ENCODE measurements at places on chromosomes 12 and 14.

DNA sequence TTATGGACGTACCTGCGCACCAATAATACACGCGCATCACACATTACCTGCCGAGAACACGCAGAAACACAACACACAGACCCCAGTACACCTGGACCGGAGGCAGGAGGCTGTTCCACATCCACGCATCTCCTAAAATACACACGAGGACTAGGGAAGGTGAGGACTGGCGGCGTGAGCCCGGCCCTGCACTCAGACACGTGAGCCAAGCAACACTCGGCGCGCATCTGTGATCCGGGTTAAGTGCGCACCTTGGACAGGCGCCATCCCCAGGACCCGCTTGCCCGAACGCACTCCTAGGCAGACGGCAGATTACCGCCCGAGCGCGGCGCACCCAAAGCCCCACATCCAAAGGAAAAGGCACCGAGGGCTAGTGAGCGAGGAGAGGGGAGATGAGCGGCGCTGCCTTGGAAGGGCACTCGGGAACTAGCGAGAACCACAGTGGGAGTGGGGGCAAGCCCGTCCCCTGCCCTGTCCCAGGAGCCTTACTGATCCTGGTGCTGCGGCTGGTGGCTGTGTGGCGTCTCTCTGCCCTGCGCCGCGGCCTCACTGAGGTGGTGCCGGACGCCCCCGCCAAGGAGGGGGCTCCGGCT lies 417 bp downstream of the GLS2 start:
- DNase-seq = peak; percentile 47

DNA sequence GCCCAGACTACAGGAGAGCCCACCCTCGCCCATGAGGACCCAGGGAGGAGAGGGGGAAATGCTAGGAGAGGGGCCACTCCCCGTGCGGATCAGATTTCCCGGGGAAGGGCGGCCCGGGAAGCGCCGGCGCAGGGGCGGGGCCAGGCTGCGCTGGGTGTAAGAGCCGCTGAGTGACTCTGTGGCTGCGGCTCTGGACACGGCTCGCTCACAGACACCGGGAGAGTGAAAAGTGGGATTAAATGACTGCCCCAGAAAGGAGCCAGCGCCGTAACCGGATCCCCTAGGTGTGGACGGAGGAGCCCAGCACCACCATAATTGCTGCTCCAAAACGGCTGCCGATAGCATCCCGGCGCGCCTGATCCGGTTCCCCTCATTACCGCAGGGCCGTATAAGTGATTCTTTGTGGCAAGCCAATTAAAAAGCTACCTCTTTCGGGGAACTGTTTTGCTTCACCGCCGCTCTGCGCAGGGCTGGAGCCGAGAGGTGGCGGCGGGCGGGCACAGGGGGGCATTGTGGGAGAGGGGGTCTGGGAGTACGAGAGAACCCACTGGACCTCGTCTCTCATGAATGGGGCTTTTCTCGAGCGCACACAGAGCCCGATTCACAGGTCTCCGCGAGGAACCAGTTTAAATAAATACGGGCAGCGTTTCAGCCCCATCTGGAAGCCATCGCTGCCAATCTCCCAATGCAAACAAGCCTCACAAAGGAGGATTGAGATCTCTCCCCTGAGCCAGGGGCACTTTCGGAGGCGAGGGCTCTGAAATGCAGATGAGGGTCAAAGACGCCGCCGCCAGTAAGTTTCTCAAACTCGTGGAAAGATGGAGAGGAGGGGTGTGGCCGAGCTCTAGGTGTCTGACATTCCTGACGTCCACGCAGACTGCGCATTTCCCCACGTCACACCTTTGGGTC lies 2.5 kb downstream of the COL2A1 start:
- DNase-seq = no peak

DNA sequence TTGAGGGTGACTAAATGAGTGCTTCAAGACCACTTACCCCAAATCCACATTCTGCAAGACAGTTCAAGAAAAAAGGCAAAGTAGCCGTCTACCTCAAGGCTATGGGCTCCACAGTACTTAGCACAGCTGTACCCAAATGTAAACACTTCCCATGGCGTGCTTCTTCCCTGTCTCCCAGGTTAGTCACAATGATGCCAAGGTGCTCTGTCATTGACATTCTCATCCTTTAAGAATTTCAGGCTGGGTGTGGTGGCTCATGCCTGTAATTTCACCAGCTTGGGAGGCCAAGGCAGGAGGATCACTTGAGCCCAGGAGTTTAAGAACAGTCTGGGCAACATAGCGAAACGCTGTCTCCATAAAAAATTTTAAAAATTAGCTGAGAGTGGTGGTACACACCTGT lies 51.2 kb upstream of the CERS5 start:
- no peak for DNase-seq

GRCh38 chr14:39991041-39991440 lies 558.8 kb upstream of the FBXO33 start:
- DNase-seq = no peak

- DNase-seq = no peak
Measured at GRCh38 chr14:101501341-101501740, 60.0 kb upstream of the DIO3 start.

DNA sequence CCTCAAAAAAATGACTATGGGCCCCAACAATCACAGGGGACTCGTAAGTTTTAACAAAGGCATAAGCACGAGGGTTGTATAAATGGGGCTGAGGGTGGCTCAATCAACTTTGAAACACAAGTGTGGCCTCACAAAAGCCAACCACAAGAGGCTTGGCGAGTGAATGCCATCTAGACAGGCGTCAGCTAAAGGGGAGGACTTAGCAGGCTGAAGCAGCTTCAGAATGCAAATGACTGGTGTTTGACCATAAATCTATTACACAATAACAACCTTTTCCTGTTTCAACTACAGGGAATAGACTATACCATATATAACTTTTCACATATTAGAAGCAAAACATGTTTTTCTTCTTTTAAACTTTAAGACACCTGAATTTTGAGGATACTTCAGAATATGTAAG lies 777.9 kb downstream of the FSCB start:
- DNase-seq = no peak

GRCh38 chr12:16884056-16884455 lies 278.1 kb upstream of the LMO3 start:
- DNase-seq = no peak

- no peak for DNase-seq
Measured at GRCh38 chr12:6263931-6264330, 46.6 kb upstream of the PLEKHG6 start.

DNA sequence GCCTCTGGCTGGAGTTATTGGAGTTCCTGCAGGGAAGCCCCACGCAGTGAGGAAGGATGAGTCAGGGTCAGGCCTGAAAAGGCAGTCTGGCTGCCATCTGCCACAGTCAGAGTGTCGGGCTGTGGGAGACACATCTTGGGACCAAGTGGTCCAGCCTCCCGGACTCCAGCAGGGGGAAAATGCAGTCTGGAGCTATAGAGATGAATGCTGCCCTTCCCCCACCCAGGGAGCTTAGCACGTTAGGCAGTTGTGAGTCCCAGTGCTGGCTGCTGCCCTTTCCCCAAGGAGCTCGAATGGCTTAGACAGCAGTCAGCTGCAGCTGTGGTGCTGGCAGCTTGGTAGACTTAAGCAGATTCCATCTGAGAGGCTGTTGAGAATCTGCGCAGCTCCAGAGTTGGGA lies 8.2 kb upstream of the NTS start:
- no peak for DNase-seq

GRCh38 chr12:57632073-57632957 lies 686 bp downstream of the B4GALNT1 start:
- peak; percentile 25 for DNase-seq

GRCh38 chr12:57631566-57632072 lies 1.4 kb downstream of the B4GALNT1 start:
- DNase-seq = no peak

GRCh38 chr14:55450987-55451386 lies 10.6 kb upstream of the TBPL2 start:
- DNase-seq = no peak

GRCh38 chr12:111846016-111846415 lies 4.0 kb downstream of the MAPKAPK5 start:
- DNase-seq = no peak

DNA sequence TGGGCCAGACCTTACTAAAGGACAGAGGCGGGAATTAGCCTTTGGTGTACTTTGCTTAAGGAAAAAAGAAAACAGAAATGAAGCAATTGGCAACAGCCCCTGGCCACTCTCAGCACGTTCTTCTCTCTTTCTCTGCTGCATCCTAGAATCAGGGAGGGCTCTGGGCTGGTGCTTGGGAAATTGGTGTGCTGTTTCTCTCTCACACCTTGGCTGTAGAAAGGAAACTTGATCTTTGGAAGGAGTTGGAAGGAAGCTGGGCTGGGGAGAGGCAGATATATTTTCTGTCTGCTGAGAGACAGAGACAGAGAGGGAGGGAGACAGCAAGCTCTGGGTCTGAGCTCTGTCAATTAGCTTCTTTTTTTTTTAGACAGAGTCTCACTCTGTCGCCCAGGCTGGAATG lies 27.4 kb downstream of the NOS1 start:
- DNase-seq = no peak

DNA sequence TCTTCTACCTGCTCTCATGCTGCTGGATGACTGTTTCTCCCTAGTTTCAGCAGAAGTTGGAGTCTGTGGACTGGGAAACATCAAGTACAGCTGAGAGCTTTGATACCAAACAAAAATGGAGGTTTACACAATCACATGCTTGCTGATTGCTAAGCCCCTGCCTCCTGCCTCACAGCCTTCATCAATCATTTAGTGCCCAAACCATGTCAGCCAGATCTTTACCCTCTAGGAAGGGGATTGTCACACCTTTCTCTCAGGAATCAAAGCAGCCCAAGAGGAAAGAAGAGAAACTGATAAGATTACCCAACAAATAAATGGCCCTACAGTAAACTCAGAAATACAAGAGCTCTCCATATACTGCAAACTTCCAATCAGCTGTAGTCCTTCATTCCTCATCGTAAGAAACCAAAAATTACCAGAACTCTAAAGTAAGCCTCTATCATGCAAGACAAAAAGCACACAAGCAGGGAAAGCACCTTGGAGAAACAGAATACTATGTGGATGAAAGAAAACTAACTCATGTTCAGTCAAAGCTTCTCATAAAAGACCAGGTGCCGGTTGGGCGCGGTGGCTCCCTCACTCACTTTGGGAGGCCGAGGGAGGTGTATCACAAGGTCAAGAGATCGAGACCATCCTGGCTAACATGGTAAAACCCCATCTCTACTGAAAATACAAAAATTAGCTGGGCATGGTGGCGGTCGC lies 63.6 kb upstream of the RESF1 start:
- DNase-seq = peak; percentile 22

- no peak for DNase-seq
Measured at GRCh38 chr12:27186022-27186839, 57.9 kb upstream of the STK38L start.

- no peak for DNase-seq
Measured at GRCh38 chr14:34228650-34228976, 233.4 kb downstream of the SPTSSA start.

GRCh38 chr12:111673503-111673902 lies 12.3 kb downstream of the BRAP start:
- no peak for DNase-seq

DNA sequence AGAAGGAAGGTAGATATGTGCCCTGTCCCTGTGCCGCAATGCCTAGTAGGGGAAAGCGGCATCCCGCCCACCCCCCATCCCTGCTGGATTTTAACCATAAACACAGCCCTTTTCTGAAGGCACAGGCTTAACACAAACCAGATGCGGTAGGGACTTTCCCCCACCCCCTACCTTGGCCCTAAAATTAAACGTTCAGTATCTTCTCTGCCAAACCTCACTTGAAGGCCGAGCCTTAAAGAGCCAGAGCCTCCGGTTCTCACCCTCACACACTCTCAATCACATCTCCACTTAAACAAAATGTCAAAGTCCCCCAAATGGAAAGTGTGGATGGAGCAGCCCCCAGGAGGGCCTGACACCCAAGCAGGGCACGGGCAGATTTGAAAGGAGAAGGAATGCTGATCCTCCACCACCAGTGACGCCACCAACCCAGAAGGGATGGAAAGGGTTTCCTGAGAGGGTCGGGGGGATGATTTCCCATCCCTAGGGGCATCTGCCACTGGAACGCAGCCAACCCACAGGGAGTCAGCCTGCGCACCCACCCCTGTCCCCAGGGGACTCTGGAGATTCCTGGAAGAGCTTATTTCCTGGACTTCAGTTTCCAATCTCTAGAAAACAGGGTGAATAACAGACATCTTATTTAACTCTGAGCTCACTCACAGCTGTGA lies 26.4 kb downstream of the ACTN1 start:
- no peak for DNase-seq

DNA sequence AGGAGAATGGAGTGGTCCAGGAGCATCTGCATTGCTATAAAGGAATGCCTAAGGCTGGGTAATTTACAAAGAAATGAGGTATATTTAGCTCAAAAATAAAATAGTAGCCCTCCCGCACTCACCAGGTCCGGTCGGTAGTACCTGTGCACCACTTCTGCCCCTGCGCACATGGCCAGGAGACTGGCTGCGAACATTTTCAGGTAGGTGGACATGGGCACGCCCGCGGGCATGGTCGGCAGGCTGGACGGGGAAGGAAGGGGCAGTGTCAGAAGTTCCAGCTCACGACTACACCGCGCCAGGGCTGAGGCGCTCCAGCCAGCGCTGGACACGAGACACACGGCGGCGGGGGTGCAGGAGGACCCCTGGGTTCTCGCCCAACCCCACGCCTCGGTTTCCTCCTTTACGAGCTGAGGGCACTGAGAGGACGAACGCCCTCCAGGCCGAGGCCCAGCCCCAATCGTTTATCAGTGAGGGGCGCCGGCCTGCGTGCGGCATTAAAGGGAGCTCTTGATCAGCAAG lies 9.1 kb upstream of the TDG start:
- no peak for DNase-seq

DNA sequence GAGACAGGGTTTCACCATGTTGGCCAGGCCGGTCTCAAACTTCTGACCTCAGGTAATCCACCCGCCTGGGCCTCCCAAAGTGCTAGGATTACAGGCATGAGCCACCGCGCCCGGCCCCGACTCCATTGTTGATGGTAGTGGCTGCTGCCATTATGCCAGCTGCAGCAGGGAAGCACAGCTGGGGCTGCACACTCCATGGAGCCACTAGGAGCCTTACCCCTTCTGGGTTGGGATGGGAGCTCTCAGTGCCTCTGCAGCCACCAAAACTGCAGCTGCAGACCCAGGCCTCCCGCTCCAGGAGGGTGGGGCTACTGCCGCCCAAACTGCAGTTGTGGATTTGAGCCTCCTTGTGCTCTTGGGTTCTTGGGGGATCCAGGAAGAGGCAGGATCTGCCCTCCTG lies 25.9 kb downstream of the TCHP start:
- no peak for DNase-seq

GRCh38 chr12:99232324-99232723 lies 415.2 kb upstream of the GARIN6 start:
- DNase-seq = no peak
